G401 (cell line): ENCODE measurements at places on chromosomes 13 and 19. TPM values are rescaled to one million over a fixed set of nuclear protein-coding genes. Genes with fewer than 3 reads are reported as not detected.

- peak; percentile 67 for DNase-seq
Observed at GRCh38 chr13:25493931-25494640, 122.3 kb downstream of the ATP8A2 start.

DNA sequence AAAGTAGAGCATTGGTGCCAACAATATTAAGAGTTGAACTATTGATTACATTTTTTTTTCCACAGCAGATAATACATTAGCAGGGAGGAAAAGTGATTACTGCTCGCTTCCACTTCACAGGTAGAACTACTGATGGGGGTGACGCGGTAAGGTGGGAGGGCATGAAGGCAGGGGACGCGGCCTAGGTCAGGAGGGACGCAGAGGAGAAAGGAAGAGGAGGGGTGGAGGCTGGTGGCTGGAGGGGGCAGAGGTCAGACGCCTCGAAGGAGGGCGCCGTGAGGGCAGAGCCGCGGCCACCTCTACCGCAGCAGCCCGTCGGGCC lies 287 bp upstream of the B3GLCT start:
- DNase-seq = no peak

DNA sequence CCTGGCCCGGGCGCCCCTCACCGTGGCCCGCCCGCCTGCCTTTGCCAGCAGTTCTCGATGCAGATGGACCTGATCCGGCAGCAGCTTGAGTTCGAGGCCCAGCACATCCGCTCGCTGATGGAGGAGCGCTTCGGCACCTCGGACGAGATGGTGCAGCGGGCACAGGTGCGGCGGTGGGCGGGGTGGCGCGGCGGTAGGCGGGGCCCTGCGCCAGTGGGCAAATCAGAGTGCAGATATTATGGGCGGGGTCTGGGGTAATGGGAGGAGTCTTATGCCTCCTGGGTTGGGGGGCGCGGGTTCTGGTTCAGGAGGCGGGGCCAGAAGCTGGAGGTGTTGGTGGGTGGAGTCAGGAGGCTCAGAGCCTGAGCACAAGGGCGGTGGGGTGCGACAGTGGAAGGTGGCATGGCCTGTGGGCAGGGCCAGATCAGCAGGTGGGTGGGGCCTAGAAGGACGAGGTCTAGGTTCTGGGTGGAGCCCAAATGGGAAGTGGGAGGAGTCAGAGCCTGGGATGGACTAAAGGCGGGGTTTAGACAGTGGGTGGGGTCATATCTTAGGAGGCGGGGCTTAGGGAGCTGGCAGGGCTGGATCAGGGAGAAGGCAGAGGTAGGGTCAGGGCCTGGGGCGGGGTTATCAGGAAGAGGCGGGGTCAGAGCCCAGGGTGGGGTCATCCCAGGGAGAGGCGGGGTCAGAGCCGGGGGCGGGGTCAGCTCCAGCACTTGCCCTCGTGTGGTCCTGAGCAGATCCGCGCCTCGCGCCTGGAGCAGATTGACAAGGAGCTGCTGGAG lies 5.6 kb downstream of the APC2 start:
- peak; percentile 61 for DNase-seq

DNA sequence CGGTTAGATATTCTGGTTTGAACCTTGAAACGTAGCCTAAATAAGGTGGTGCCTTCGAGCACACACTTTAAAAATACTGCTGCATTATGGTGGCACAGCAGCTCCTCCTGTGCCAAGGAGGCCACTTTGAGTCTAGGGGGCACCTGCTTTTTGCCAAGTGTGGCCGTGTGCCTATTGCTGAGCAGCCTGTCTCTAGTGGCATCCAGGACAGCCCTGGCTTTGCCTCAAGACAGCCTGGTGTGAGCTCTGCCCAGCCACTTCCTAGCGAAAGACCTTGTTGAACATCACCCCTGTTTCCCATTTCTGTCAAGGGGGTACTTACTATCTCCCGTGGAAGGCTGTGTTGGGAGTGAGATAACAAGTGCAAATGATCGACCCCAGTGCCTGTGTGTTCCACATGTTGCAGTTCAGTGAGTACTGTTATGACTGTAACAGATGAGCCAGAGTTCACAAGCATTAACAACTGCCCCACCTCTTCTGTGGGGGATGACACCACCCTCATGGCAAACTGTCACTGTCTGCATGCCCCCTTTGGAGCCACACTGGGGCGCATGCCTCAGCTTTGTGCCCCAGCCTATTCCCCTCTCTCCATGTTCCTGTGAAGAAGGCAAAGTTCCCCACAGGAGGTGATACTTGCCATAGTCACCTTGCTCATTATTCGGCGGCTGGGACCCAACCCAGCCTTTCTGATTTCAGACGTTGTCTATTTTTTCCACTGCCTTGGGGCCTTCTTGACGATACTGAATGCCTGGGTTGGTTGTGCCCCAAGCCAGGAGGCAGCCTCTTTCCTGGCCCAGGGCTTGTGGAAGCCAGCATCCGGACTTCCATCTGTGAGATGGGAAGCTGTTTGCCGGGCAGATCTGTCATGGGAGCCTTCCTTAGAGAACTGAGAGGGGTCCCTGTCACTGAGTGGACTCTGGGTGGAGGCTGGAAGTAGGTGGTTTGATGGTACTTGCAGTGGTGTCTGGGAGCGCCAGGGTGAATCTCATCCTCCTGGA lies 5.4 kb downstream of the GATAD2A start:
- no peak for DNase-seq

- DNase-seq = no peak
Observed at GRCh38 chr13:91520952-91521351, 122.5 kb downstream of the GPC5 start.

- no peak for DNase-seq
Observed at GRCh38 chr19:34178274-34178610, 5.9 kb downstream of the LSM14A start.

DNA sequence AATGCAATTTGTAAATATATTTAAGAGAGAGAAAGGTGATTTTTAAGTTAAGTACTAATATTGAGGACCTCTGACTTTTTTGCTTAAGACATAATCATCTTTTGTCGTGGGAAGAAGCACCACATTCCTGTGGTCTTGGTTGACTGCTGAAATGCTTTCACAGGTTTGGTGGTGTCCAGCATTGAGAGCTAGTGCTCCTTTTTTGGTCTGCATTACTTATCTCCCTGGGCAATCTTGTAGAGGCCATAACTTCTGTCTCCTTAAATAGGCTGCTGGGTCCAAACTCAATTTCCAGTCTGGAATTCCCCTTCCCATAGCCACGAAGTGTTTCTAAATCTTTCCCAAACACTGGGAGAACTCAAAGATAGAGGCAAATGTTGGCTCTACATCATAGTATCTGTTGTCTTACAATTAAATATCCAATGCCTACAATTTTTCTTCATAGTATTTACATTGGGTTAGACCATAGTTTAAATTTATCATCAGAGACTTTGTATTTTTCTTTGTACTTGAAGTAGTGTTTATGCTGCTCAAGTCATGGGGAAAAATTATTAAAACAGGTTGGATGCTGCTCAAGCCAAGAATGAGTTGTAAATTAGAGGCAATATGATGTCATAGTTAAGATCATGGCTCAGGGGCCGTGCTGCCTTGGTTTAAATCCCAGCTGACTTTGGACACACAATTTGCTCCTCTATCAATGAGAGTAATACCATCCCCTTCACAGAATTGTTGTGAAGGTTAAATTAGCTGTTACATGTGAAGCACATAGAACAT lies 105.6 kb downstream of the POSTN start:
- DNase-seq = no peak

- DNase-seq = no peak
Observed at GRCh38 chr13:29101409-29101808, 281.3 kb downstream of the MTUS2 start.

DNA sequence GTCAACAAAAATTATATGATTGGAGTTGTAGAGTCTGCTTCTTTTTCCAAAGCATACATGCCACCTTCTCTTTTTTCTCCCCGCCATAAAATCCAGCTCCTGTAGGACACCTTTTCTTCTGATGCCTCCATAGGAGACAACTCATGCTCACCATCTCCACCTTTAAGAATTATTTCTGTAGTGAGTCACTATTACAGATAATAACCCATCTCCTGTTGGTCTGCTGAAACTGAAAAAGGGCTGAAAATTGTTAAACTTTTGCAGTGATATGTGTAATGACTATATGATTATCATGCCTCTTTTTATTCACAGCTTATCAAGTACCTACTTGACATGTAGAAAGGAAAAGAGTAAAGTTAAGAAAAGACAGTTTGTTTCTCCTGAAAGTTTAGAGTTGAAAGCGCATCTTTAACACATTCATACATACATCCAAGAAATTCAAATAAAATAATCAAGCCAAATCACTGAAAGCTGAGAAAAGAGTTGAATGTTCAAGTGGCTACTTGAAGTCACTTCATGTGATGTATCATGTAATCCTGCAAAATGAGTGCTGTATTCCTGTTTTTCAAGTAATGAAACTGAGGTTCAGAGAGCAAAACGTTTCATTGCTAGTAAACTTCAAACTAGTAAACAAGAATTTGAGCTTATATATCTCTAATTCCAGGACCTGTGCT lies 35.5 kb upstream of the LPAR6 start:
- no peak for DNase-seq

GRCh38 chr13:97491452-97491851 lies 57.5 kb downstream of the RAP2A start:
- no peak for DNase-seq

DNA sequence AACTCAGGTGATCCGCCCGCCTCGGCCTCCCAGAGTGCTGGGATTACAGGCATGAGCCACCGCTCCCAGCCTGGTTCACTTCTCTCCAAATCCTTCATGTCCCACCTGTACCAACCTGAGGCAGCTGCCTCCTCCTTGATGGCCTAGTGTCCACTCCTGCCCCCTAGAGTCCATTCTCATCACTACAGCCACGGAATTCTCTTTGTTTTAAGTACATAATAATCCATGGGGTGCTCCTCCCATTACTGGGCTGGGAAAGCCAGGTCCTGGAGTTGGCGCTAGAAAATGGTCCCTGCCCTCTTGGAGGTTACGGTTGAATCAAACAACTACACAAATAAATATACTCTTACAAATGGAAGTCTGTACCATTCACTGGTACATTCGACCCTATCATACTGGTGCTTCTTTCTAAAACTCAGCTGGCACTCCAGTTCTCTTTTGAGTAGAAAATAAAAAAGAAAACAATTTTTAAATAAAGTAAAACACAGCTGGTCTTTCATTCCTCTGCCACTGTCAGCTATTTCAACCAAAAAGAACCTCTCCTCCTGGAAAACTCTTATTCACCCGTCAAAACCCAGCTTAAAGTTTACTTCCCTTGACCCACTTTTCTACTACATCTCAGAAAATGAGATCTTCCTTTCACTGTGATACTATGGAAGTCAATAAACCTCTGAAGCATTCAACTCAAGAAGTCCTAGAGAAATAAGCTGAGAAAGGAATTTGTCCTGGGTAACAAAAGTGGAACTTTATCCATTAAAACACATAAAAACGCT lies 22.4 kb upstream of the ARHGEF18 start:
- DNase-seq = peak; percentile 11

DNA sequence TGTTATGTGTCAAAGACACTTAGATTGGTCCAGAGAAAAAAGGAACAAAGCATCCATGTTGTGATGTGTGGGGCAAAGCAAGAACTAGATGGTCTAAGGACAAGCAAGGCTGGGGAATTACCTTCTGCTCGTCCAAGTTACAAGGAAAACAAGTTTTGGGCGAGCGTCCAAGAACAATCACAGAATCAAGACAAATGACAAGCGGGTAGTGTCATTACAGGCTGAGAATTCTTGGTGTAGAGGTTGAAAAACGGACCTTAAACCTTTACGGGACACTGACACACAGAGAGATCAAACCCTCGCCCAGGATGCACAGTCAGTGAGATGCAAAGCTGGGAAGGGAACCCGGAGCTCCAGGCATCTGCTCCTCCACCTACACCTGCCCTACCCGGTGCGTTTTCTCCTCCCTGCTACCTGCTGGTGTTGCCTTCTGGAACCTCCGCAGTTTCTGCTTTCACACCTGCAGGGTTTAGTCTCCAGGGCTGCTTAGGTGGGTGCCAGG lies 515 bp upstream of the ZNF324B start:
- no peak for DNase-seq

DNA sequence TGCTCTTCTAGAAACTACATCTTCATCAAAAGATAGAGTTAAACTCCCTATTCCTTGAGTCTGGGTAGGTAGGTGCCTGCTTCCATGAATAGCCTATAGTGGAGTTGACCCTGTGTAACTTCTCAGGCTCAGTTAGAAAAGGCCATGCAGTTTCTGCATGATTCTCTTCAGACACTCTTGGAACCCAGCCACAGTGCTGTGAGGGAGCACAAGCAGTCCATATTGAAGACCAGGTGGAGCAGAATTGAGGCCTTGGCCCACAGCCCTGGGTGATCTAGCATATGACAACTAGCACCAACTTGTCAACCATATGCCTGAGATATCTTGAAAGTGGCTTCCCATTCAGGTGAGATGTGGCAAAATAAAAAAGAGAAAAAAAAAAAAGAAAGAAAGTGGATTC lies 10.3 kb upstream of the PAN3 start:
- peak; percentile 99 for DNase-seq

DNA sequence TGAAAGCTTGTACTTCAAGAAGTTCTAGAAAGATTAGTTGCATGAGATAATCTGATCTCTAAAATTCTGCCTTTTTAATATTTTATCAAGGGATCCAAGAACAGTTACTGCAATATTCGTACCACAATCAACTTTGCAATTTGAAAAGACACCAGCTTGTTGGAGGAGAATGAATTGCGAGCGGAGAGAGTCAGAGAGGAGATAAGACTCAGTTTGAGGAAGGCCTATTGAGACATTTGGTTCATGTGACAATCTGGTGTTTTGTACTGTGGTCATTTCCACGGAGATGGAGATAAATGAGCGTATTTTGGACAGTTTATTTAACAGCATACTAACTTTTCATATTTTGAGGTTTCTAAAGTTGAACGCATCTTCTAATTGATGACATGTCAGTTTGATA lies 1276.0 kb downstream of the EFNB2 start:
- no peak for DNase-seq

ZNF285 gene
- 0.24 and 0.31 TPM in 2 replicates for total RNA-seq

ATP7B gene
- 2.9 and 5.8 TPM in 2 replicates for total RNA-seq

MIA gene
- 3.8 TPM in 1 of 2 replicates, not detected in the other for total RNA-seq
